Suprapubic skin (tissue), 4 donors: ENCODE measurements at places on chromosomes 12 and 14. TPM values are rescaled to one million over a fixed set of nuclear protein-coding genes. Genes with fewer than 3 reads are reported as not detected.

Gene TOMM20L
- not detected for total RNA-seq

Gene AQP6
- not detected for total RNA-seq

Gene OLR1
- total RNA-seq: not detected

Gene NACA
- 1,481 TPM for total RNA-seq

Gene HPD
- not detected for total RNA-seq

Gene CATSPERB
- 0.23 TPM for total RNA-seq

Gene TAS2R20
- 1.0 TPM for total RNA-seq

GRCh38 chr14:53140585-53140984 lies 12.5 kb downstream of the DDHD1 start:
- no peaks in the 10 kb centered on the region for H3K4me1 ChIP-seq
- H3K4me3 ChIP-seq: no peak overlapping the region
- H3K36me3 ChIP-seq: no peaks in the 10 kb centered on the region
- H3K27ac ChIP-seq: no peak overlapping the region
- H3K27me3 ChIP-seq: no peaks in the 10 kb centered on the region
- no peak for DNase-seq

DNA sequence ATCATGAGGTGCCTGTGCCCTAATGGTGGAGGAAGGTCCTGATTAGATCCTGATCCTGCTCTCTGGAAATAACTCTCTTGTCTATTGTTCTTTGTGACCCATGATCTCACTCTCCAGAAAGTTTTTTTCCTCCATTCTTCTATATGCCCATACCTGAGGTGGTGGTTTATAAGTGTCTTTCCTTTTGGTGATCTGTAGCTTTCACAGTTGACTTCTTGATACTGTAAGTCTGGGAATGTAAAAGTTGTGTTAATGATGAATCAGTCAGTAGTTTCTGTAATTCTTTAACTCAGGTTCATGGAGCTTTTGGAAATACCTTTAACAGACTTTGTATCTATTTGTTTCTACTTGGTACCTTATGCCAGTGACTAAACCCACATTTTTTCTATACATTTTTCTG lies 444.0 kb upstream of the FLRT2 start:
- H3K36me3 ChIP-seq: no peaks in the 10 kb centered on the region
- peaks cover 6% of the 10 kb centered on the region for H3K4me1 ChIP-seq
- H3K27ac ChIP-seq: no peak overlapping the region
- H3K4me3 ChIP-seq: no peak overlapping the region

DNA sequence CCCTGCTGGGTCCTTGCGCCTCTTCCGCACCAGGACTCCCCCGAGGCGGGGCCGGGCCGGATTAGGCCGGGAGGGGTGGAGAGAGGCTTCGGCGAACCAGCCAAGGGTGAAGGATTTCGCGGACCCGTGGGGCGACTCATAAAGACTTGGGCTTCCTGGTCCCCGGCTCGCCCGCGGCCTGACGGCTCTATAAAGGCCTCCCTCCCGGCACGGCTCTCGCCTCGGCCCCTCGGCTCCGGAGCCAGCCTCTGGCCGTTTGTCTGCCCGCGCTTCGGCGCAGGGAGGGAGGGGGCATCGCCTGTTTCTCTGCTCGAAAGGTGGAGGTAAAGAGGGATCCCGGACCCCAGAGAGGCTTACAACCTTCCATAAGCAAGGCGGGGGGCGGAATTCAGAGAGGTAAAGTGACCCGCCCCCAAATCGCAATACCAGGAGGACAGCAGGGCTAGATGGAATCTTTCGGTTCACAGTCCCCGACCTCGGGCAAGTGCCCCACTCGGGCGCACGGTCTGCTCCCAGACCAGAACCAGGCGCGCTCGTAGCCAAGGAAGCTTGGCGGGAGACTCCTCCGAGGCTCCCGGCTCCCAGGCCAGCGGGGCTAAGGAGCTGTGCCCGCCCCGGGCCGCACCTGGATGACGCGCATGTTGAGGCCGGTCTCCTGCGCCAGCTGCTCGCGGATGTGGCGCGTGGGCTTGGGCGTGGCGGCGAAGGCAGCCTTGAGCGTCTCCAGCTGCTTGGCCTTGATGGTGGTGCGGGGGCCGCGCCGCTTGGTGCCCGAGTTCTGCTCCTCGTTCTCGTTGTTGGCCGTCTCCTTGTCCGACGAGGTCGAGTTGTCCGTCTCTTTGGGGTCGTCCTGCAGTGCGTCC lies 3.9 kb downstream of the LHX5 start:
- H3K36me3 ChIP-seq: no peaks in the 10 kb centered on the region
- peak overlapping the region; percentile 43 for H3K4me3 ChIP-seq
- no peak overlapping the region for H3K27ac ChIP-seq

DNA sequence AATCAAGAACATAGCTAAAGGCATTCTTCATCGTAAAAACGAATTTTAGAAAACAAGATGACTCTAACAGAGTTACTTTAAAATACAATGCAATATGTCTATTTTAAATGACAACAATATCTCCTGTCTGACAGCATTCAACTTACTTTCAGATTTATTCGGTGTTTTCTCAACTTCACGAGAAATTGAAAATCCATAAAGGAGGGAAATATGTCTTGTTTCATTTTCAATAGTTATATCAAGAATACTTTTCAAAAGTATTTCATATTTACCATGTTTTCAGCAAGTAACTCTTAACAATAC lies 254.8 kb downstream of the DAD1 start:
- peaks cover 32% of the 10 kb centered on the region for H3K4me1 ChIP-seq
- no peak for DNase-seq
- H3K4me3 ChIP-seq: no peak overlapping the region

GRCh38 chr12:26319511-26319910 lies 124.1 kb downstream of the SSPN start:
- peaks cover 21% of the 10 kb centered on the region for H3K4me1 ChIP-seq
- DNase-seq: peak; percentile 74
- no peak overlapping the region for H3K4me3 ChIP-seq
- no peaks in the 10 kb centered on the region for H3K27me3 ChIP-seq

DNA sequence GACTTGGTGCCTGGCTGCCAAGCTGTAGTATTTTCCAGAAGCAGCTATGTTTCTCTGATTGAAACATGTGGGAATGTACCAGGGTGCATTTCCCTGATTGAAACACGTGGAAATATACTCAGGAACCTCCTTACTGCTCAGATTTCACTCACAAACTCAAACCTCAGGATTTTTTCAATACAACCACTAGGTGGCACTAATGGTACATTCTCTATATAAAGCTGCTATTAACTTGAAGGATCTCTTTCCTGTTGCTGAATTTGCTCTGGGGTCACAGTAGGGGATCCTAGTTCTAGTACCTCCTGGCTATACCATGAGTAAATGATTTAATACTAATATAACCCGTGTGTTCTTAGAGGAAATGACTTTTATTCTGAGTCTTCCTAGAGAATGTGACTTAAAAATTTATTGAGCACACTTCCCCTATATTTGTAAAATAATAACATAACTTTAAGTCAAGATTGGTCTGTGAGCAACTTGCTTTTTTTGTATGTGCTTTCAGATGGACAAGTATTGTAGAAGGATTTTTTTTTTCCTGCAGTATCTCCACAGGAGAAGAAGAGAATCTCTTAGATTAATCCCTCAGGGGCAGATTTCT lies 173.8 kb upstream of the MIS18BP1 start:
- no peak for DNase-seq
- no peaks in the 10 kb centered on the region for H3K36me3 ChIP-seq
- no peak overlapping the region for H3K27ac ChIP-seq

DNA sequence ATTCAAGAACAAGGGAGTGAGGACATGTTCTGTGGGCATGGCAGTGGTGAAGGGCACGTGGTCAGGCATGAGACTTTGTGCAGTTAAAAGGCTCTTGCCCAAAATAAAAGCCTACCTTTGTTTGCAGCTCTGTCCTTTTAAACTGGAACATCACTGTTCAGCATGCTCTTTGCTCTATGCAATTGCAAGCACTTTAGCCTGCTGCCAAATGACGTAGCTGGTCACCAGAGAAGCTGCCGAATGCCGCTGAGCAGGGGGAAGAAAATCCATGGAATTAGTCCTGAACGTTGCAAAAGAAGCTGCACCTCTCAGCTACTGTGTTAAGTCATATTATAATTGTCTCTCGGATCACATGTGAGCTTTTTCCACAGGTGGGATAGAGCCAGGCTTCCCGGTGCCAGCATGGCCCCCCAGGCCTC lies 176.3 kb upstream of the DIO2 start:
- H3K4me3 ChIP-seq: no peak overlapping the region
- DNase-seq: no peak
- H3K27me3 ChIP-seq: no peaks in the 10 kb centered on the region

DNA sequence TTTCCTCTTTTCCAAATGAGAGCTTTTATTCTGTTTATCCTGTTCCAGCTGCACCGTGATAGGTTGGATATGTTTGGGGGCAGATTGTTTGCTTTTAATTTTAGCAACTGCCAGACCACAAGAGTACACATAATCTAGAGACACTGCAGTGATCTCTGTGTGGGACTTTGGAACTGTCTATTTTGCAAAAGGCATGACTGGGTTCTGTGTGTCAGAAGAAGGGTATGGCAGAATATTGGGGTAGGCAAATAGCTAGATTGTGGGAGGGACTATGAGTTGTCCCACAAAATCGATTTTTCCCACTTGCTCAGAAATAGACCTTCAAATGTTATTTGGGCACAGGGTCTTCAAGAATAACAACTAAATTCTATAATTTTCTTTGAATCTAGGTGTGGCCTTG lies 275.9 kb upstream of the KITLG start:
- no peaks in the 10 kb centered on the region for H3K27me3 ChIP-seq
- no peak overlapping the region for H3K4me3 ChIP-seq
- no peaks in the 10 kb centered on the region for H3K36me3 ChIP-seq
- no peak overlapping the region for H3K27ac ChIP-seq
- no peak for DNase-seq

DNA sequence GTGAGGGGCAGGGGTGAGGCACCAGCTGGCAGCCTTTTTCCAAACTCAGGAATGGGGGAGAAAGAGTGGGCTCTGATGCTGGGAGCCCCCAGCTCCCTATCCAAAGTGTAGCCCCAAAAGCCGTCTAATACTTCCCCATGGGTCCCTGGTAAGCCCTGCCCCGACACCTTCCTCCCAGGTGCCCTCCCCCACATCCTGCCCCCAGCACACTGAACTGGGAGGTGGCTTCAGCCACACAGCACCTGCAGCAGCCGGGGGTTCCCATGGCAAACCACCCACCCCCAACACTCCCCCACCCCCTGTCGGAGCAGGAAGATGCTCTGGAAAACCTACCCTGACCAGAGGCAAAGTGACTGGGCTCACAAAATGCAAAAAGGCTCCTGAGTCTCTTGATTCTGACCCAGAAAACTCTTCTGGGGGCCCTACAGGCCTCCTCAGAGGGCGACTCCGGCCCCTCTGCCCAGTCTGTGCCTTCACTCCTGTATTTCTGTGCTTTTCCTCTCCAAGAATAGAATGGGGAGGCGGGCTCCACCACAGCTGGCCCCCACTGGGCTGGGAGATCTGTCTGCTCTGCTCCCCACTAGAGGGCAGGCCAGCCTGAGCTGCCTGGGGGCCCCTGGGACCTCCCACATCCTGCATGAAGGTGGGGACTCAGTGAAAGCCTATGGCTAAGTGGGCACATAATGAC lies 81.6 kb downstream of the ITPK1 start:
- no peak for DNase-seq
- no peak overlapping the region for H3K4me3 ChIP-seq
- no peaks in the 10 kb centered on the region for H3K36me3 ChIP-seq
- peaks cover 45% of the 10 kb centered on the region for H3K4me1 ChIP-seq

DNA sequence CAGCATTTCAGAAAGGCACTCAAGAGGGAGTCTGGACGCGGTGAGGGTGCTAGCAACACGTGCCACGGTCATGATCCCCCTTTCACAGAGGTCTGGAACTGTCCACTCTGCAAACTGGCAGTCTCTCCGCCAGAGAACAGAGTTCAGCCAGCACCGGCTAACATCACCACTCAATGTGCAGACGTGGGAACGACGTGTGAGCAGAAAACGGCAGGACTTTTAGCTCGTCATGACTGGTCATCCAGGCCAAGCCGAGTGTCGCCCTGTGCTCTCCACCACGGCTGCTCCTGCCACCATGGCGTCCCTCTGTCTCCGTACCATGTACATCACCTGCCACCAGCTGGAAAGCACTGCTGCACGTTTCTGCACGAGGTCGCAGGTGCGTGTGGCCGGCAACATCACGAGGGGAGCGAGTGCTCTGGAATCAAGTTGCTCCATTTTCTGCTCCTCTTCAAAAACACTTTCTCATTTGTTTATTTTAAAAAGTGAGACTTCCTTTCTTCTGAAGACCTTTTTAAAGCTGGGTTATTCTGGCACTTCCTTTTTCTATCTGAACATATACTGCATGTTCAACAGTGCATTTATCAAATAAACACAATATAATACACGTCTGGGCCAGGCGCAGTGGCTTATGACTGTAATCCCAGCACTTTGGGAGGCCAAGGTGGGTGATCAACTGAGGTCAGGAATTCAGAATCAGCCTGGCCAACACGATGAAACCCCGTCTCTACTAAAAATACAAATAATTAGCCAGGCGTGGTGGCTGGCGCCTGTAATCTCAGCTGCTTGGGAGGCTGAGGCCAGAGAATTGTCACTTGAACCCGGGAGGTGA lies 28.0 kb downstream of the SLC15A4 start:
- H3K27me3 ChIP-seq: no peaks in the 10 kb centered on the region
- no peak overlapping the region for H3K4me3 ChIP-seq
- H3K4me1 ChIP-seq: no peaks in the 10 kb centered on the region
- no peak overlapping the region for H3K27ac ChIP-seq
- DNase-seq: no peak

DNA sequence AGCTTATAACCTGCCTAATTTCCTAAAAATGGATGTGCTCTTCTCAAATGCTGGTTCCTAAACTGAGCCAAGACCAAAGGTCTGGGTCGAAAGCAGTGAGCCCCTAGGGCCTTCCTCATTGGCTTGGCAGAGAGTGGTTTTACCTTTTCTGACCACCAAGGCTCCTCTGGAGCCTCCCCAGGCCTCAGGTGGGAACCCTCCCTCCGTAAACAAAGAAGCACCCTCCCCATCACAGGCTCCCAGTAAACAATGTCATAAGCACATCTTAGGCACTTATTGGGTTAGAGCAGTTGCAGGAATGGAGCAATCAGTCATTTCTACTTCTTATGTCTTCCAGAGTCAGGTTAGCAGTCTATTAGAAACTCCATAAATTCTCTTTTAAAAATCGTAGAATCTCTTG lies 6.0 kb downstream of the CHPT1 start:
- H3K27ac ChIP-seq: no peak overlapping the region
- no peak for DNase-seq
- H3K4me3 ChIP-seq: no peak overlapping the region
- H3K36me3 ChIP-seq: no peaks in the 10 kb centered on the region
- no peaks in the 10 kb centered on the region for H3K27me3 ChIP-seq

- H3K27me3 ChIP-seq: no peaks in the 10 kb centered on the region
- H3K4me3 ChIP-seq: no peak overlapping the region
- no peaks in the 10 kb centered on the region for H3K4me1 ChIP-seq
- no peak for DNase-seq
- H3K36me3 ChIP-seq: no peaks in the 10 kb centered on the region
- no peak overlapping the region for H3K27ac ChIP-seq
Measured at GRCh38 chr12:59820594-59821011, 224.8 kb downstream of the SLC16A7 start.

DNA sequence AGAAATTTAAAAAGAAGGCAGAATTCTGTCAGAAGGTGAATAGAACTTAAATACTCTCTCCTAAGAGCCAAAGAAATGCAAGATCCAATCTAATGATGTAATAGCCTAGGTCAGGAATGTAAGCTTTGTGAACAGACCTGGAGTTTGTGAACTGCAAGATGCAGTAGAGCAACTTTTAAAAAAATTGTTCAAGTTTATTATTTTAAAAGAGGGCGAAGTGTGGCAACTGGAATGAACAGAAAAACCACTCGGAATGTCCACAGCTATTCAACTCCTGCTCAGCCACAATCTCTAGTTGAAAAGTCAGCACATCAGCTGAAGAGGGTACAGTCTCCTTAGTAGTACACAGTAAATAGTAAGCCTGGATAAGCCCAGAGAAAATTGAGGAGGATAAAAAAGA lies 228.8 kb downstream of the PPFIA2 start:
- H3K27me3 ChIP-seq: no peaks in the 10 kb centered on the region
- no peak overlapping the region for H3K27ac ChIP-seq
- no peaks in the 10 kb centered on the region for H3K36me3 ChIP-seq
- no peaks in the 10 kb centered on the region for H3K4me1 ChIP-seq
